ENCODE measurements at places on chromosomes 1 and 21. TPM values are rescaled to one million over a fixed set of nuclear protein-coding genes. Genes with fewer than 3 reads are reported as not detected.

DNA sequence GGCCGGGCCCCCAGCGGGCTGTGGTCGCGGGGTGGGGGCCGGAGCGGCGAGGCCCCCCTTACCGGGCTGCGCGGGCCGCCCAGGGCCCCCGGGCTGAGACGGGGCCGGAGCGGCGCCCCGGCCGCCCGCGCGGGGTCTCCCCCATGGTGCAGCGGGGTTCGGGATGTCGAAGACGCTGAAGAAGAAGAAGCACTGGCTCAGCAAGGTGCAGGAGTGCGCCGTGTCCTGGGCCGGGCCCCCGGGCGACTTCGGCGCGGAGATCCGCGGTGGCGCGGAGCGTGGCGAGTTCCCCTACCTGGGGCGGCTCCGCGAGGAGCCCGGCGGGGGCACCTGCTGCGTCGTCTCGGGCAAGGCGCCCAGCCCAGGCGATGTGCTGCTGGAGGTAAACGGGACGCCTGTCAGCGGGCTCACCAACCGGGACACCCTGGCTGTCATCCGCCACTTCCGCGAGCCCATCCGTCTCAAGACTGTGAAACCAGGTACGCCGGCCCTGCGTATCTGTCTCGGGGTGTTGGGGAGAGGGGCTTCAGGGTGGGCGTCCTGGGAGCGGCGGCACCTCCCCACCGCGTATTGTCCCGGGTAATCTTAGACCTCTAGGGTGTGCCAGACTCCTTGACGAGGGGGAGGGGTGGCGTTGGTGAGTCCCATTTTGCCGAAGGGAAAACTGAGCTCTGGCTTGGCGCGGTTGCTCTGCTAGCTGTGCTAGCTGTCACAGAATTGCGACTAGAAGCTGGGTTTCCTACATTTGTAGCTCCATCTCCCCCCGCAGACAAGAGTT is 745 bp downstream of the MAGI3 start:
- DNase-seq, result peak; percentile 37
- H3K36me3 ChIP-seq, result no peaks in the 10 kb centered on the region
- H3K27ac ChIP-seq, result peak overlapping the region; percentile 65

MTARC1 gene
- polyA plus RNA-seq, result not detected

DNA sequence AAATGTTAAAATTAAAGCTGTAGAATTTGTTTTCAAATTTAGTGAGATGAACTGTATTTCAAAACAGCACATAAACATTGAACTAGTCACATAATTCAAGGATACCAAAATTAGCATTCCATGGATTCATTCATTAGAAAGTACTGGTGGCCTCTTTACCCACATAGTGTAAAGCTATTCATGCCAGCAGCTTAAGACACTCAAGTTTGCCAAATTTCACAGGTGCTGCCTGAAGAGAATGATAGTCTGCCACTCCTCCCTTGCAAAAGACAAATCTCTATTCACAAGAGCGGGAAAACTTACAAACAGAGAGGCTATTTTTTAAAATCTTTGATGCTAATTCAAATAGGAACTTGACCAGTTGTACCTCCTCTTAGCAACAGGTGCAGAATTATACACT is 337.0 kb downstream of the BRINP3 start:
- no peaks in the 10 kb centered on the region for H3K27me3 ChIP-seq
- H3K27ac ChIP-seq, result no peak overlapping the region
- DNase-seq, result no peak
- no peaks in the 10 kb centered on the region for H3K36me3 ChIP-seq

GRCh38 chr1:111372336-111372965 is 55.1 kb downstream of the OVGP1 start:
- peaks cover 52% of the 10 kb centered on the region for H3K27me3 ChIP-seq
- no peaks in the 10 kb centered on the region for H3K36me3 ChIP-seq
- no peak overlapping the region for H3K27ac ChIP-seq
- no peaks in the 10 kb centered on the region for H3K4me1 ChIP-seq

FNBP1L gene
- polyA plus RNA-seq, result 1.6 TPM

DNA sequence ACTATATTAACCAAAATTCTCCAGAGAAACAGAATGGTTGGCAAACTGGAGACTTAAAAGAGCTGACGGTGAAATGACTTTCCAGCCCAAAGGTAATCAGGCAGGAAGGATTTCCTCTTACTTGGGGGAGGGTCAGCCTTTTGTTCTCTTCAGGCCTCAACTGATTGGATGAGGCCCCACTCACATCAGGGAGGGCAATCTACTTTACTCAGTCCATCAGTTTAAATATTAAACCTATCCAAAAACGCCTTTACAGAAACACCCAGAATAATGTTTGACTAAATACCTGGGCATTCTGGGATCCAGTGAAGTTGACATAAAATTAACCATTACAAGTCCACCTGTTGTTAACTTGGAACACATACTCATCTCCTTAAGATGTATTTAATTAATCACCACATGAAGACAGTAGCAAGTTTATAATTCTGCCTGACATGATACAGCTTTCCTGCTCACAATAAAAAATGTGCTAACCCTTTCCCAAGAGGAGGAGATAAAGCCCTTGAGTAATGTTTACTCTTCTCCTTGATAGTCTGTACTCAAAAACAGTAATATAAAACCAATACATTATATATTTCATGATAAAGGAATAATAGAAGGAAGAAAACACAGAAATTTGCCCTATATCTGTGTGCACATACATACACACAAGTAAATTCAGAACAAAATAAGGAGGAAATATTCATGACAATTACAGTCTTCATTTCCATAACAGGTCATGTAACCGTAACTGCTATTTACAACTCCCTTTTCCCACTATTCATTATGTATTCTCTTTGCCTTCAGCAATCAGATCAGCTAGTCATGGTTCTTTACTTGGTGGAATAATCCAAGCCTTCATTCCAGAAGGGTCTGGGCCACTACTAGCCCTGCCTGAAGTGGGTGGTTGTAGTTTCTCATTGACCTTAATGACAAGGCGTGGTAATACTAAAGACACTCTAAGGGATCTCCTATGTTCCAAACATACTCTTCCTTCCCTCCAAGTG is 107.5 kb upstream of the RUNX1 start:
- no peaks in the 10 kb centered on the region for H3K36me3 ChIP-seq
- H3K27ac ChIP-seq, result no peak overlapping the region
- H3K27me3 ChIP-seq, result no peaks in the 10 kb centered on the region
- no peak overlapping the region for H3K4me3 ChIP-seq
- no peaks in the 10 kb centered on the region for H3K4me1 ChIP-seq
- DNase-seq, result no peak

SLC6A17 gene
- polyA plus RNA-seq, result not detected

GRCh38 chr1:16162163-16162822 is 6.4 kb upstream of the EPHA2 start:
- H3K27ac ChIP-seq, result peak overlapping the region; percentile 19
- DNase-seq, result no peak
- H3K36me3 ChIP-seq, result no peaks in the 10 kb centered on the region
- H3K27me3 ChIP-seq, result peaks cover 3% of the 10 kb centered on the region

GRCh38 chr1:155210314-155211104 is 2.0 kb downstream of the MTX1 start:
- no peak for DNase-seq
- no peak overlapping the region for H3K27ac ChIP-seq
- peak overlapping the region; percentile 50 for H3K4me3 ChIP-seq
- peaks cover 20% of the 10 kb centered on the region for H3K4me1 ChIP-seq
- no peaks in the 10 kb centered on the region for H3K27me3 ChIP-seq
- H3K36me3 ChIP-seq, result no peaks in the 10 kb centered on the region

- peaks cover 14% of the 10 kb centered on the region for H3K36me3 ChIP-seq
- no peaks in the 10 kb centered on the region for H3K27me3 ChIP-seq
- peak overlapping the region; percentile 92 for H3K4me3 ChIP-seq
- H3K4me1 ChIP-seq, result peaks cover 45% of the 10 kb centered on the region
- H3K27ac ChIP-seq, result peak overlapping the region; percentile 98
Observed at GRCh38 chr1:149849111-149849946, 50.0 kb upstream of the BOLA1 start.

GRCh38 chr1:26336477-26337205 is 17.3 kb downstream of the CRYBG2 start:
- H3K27ac ChIP-seq, result peak overlapping the region; percentile 67
- H3K36me3 ChIP-seq, result no peaks in the 10 kb centered on the region
- peak; percentile 77 for DNase-seq
- H3K4me1 ChIP-seq, result peaks cover 17% of the 10 kb centered on the region

DNA sequence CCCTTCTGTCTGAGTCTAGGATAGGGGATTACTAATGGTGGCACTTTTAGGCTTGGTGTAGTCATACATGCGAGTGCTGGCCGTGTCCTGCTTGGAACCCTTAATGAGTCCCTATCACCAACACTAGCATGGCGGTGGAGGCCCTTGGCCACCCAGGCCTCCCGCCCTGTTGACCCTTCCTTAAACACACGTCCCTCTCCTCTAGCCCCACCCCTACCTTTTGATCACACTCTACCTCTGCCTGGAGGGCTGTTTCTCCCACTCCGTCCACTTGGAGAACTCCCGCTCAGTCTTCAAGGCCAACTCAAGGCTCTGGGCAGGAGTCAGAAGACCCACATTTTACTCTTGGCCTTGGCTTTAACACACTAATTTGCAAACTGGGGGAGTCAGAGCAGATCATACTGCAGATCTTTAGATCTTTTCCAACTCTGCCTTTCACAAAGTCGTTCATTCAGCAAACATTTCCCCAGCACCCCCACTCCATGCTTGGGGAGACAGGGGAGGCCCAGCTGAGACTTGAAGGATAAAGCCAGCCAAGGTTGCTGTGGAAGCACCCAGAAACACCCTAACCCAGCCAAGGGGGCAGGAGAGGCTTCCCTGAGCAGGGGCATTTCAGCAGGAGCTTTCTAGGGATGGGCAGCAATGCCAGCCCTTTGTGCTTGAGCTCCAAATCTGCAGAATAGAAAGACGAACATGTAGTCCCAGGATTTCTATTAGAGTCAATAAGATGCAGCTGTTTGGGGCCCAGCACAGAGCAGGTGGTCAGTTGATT is 1.9 kb downstream of the PODN start:
- no peaks in the 10 kb centered on the region for H3K36me3 ChIP-seq
- H3K4me3 ChIP-seq, result no peak overlapping the region
- no peak overlapping the region for H3K27ac ChIP-seq
- no peak for DNase-seq

DNA sequence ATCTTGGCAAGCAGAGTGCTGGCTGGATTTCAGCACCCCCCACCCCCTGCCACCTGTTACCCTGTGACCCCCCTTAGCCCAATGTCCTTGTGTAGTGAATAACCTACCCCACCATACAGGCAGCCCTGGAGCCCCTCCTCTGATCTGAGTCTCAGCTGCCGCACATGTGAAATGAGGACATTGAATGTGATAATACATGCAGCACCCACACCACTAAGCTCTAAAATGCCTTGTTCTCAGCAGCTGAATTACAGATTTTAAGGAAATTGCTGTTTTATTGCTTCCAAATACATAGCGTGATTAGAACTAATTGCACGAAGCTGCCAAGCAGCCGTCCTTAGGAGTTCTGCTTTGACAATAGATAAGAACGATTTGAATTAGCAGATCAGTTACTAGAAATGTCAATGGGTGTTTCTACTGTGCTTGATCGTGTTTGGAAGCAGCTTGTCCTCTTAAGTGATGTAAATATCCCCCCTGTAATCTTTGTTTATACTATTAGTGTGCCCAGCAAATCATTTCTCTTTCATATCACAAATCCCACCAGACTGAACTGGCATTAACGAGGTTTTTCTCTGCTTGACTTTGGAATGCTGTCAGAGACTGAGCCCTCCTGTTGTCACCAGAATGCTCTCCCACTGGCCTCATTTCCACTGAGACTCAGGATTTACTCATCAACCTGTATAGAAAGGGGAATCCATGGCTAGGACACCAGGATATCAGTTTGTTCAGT is 4.9 kb downstream of the SLAMF8 start:
- no peak overlapping the region for H3K27ac ChIP-seq
- H3K27me3 ChIP-seq, result peaks cover 7% of the 10 kb centered on the region

- peaks cover 5% of the 10 kb centered on the region for H3K36me3 ChIP-seq
- DNase-seq, result no peak
- no peak overlapping the region for H3K4me3 ChIP-seq
- no peaks in the 10 kb centered on the region for H3K4me1 ChIP-seq
- peaks cover 2% of the 10 kb centered on the region for H3K27me3 ChIP-seq
- H3K27ac ChIP-seq, result no peak overlapping the region
Observed at GRCh38 chr1:171345536-171345935, 31.6 kb downstream of the FMO4 start.

DNA sequence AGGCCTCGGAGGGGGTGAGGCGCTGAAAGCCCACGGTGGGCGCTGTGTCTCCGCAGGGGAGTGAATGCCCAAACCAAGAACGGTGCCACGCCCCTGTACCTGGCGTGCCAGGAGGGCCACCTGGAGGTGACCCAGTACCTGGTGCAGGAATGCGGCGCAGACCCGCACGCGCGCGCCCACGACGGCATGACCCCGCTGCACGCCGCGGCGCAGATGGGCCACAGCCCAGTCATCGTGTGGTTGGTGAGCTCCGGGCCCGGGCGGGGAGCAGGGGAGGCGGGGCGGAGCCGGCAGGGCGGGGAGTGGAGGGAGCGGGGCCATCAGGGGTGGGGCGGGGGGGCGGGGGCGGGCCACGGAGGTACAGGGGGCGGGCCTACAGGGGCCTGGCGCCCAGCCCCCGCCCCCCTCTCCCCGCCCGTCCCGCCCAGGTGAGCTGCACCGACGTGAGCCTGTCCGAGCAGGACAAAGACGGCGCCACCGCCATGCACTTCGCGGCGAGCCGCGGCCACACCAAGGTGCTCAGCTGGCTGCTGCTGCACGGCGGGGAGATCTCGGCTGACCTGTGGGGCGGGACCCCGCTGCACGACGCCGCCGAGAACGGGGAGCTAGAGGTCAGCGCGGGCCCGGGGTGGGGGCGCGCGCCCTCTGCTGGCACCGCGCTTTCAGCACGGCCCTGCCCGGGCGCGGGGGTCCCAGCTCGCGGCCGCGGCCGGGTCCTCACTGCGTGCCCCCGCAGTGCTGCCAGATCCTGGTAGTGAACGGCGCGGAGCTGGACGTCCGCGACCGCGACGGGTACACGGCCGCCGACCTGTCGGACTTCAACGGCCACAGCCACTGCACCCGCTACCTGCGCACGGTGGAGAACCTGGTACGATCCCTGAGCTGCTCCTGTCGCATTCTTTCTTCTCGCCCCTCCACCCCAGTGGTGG is 15.9 kb downstream of the ESPN start:
- H3K4me1 ChIP-seq, result peaks cover 17% of the 10 kb centered on the region
- peak; percentile 37 for DNase-seq
- peaks cover 16% of the 10 kb centered on the region for H3K27me3 ChIP-seq
- peak overlapping the region; percentile 32 for H3K4me3 ChIP-seq
- H3K36me3 ChIP-seq, result no peaks in the 10 kb centered on the region
- H3K27ac ChIP-seq, result no peak overlapping the region

- peaks cover 24% of the 10 kb centered on the region for H3K27me3 ChIP-seq
- H3K4me1 ChIP-seq, result no peaks in the 10 kb centered on the region
- DNase-seq, result no peak
- H3K36me3 ChIP-seq, result no peaks in the 10 kb centered on the region
Observed at GRCh38 chr1:47572731-47573430, 135.0 kb downstream of the FOXD2 start.

DNA sequence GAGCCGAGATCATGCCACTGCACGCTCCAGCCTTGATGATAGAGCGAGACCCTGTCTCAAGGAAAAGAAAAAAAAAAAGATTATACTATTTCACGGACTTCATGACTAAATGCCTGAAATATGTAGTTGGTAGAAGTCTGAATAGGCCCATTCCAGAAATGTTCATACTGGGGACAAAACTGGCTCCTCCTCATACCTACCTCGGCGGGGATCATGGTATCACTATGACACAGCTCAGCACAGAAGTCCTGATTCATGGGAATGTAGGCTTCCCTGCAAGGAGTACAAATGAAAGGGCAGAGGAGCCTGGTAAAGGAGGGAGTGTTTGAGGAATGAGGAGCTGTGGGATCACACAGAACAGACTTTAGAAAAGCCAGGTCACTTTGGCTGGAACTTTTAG is 5.0 kb downstream of the SPATA46 start:
- no peaks in the 10 kb centered on the region for H3K27me3 ChIP-seq
- H3K36me3 ChIP-seq, result no peaks in the 10 kb centered on the region
- no peak overlapping the region for H3K4me3 ChIP-seq
- H3K4me1 ChIP-seq, result no peaks in the 10 kb centered on the region
- H3K27ac ChIP-seq, result no peak overlapping the region

CLCNKB gene
- polyA plus RNA-seq, result not detected
